ENCODE measurements at places on chromosomes 4 and X.
A peak's percentile ranks its signal among the peaks of the same experiment; 100 is the strongest.

- DNase-seq, result peak; percentile 51
These were observed 17.3 kb downstream of the CTPS2 start for GRCh38 chrX:16695079-16695676.

- DNase-seq, result no peak
These were observed 2.6 kb downstream of the NSD2 start for GRCh38 chr4:1873776-1874175.

- no peak for DNase-seq
These were observed 33.5 kb downstream of the MED28 start for GRCh38 chr4:17647927-17648326.

DNA sequence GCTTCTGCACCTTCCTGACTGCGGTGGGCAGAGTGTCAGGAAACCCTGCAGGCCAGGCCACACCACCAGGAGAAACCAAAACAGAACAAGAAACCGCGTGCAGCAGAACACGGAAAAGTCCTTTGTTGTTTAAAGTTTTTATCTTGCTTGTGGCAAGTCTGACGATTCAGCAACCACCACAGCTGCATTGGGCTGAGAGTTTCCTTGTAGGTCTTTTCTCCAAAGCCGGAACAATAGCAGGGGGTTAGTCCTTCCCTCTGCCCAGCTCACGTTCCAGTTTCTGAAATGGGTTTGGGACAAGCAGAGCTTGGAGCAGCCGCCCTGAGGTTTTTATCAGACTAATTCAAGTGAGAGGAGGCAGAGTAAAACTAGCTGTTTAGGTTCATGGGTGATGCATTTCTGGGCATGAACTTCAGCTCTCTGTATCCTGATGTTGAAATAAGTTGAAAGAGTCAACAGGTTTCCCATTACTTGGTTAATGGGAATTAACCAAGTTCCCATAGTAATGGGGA lies 216.9 kb downstream of the PTTG2 start:
- DNase-seq, result peak; percentile 54

GRCh38 chr4:47747846-47748494 lies 89.9 kb downstream of the CORIN start:
- no peak for DNase-seq
